NCI-H460 (cell line): ENCODE measurements at places on chromosomes 12 and 14.

- no peak for DNase-seq
These were observed 13.6 kb downstream of the SERPINA1 start for GRCh38 chr14:94374749-94375260.

- no peak for DNase-seq
These were observed 9.2 kb downstream of the PRPH start for GRCh38 chr12:49304161-49304560.

GRCh38 chr12:64890873-64891468 lies 66.5 kb downstream of the TBC1D30 start:
- peak; percentile 68 for DNase-seq

GRCh38 chr12:188910-189621 lies 24.9 kb downstream of the SLC6A12 start:
- peak; percentile 30 for DNase-seq

- DNase-seq = no peak
These were observed 534.1 kb downstream of the TMTC2 start for GRCh38 chr12:83220774-83221173.

GRCh38 chr14:59091976-59092375 lies 96.5 kb upstream of the DAAM1 start:
- DNase-seq = no peak

GRCh38 chr14:100844846-100845245 lies 18.9 kb downstream of the MEG3 start:
- no peak for DNase-seq

DNA sequence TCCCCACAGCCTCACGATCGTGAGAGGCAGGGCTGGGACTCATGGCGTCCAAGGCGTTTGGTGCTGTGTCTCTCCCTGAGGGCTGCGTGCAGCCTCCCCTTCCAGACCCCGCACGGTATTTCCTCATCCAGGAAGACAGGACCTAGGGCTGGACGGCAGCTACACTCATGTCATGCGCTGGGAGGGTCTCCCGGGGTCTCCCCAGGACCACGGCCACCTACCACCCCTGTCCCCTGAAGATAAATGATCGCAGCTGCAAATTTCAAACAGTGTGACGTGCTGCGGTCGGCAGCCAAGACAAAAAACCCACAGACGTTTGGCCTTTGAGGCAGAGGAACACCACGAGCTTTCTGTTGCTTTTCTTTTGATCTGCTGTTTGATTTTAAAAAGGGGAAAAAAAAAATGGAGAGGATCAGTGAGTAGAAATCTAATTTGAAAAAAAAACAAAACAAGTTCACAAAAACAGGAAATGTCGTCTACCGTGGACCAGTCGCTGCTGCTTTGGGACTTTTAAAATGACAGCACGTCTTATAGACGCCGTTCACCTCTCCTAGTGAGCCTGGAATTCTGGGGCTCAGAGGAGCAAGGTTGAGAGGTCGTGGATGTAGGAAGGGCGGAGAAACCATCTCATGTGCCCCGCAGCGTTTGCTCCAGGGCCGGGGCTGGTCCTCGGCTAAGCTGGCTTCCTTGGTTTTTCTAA lies 237.6 kb downstream of the SLC41A2 start:
- DNase-seq = no peak

GRCh38 chr14:20719777-20720176 lies 25.9 kb upstream of the EDDM3A start:
- no peak for DNase-seq

DNA sequence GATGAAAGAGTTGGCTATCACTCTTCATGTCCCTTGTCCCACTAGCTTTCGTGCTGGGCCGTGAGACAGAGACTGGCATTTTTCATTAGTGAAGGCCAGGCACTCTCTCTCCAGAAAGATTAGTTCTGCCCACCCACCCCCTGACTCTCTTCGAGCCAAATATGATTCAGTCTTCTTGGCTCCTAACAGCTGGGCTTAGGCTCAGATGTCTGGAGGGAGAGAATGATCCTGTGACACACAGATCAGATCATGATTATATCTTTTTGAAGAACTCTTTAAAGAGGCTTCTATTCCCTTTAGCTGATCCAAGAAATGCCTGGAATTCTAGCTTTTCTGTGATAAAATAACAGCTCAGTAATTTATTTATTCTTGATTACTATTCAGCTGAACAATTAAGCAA lies 5.2 kb upstream of the GNG2 start:
- DNase-seq = no peak

DNA sequence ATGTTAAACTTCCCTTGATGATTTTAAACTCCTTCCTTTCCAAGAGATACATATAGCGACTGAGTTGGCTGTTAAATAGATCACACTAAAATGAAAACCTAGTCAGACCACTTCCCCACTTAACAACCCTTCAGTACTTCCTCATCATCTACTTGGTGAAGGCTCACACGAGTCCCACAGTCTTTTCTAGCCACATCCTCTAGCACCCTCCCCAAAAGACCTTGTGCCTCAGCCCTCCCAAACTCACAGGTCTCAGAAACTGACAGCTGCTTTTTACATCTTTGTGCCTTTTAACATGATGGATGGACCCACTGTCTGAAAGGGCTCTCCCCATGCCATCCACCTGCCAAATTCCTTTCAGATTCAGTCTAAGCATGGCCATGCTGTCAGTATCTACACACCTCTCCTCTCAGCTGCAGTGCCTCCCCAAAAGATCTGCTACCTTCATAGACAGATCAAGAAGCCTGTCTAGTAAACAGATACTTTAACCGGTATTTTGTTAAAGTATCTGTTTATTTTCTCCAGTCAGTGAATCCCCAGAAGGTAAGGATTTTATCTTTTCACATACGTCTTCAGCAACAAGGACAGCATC lies 65.1 kb upstream of the GPHB5 start:
- DNase-seq = no peak

- no peak for DNase-seq
These were observed 19.4 kb downstream of the NAV3 start for GRCh38 chr12:77850129-77850528.

DNA sequence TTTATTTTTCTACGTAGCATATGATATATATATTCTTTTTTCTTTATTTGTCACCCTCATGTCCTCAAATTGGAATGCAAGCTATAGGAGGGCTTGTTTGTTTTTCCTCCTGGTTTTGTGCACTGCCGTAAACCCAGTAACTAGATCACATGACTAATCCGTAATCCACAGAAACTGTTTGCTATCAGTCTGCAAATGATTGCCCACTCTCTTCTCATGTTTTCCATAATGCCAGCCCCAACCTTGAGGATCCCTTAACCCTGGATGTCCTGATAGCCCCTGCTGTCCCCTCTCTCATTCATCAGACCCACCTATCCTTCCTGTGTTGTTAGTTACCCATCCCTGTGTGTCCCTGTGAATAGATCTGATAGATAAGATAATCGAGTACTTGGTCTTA lies 94.0 kb downstream of the TSPAN9 start:
- DNase-seq = no peak

DNA sequence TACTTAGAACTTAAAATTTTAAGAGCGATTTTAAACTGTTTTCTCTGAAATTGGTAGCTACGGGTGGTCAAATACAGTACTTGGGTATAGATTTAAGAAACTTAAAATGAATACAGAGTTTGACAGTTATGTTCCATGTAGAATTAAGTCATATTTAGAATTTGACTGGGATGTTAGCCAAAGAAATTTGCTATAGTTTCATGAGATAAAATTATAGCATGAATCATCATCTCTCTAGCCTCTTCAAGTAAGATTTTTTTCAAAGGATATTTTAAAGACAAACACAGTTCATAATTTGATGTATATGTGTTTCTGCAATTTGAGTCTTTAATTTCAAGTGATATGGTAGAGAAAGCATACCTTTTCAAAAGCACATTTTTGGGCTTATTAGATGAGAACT lies 41.0 kb downstream of the ZCRB1 start:
- DNase-seq = no peak

DNA sequence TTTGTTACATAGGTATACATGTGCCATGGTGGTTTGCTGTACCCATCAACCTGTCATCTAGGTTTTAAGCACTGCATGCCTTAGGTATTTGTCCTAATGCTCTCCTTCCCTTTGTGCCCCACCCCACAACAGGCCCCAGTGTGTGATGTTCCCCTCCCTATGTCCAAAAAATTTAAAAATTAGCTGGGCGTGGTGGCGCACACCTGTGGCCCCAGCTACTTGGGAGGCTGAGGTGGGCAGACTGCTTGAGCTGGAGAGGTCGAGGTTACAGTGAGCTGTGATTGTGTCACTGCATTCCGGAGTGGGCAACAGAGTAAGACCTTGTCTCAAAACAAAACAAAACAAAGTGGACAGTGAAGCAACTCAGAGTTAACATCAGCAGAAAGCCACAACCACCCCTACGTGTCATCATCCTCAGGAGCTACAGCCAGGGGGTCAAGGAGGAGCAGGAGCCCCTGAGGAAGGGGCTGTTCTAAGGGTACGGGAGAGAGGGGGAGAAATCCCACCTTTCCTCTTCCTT lies 36.8 kb upstream of the SGPP1 start:
- no peak for DNase-seq

GRCh38 chr12:78306236-78306635 lies 475.5 kb downstream of the NAV3 start:
- no peak for DNase-seq

- no peak for DNase-seq
These were observed 244.7 kb downstream of the KCNH5 start for GRCh38 chr14:62800577-62800976.

DNA sequence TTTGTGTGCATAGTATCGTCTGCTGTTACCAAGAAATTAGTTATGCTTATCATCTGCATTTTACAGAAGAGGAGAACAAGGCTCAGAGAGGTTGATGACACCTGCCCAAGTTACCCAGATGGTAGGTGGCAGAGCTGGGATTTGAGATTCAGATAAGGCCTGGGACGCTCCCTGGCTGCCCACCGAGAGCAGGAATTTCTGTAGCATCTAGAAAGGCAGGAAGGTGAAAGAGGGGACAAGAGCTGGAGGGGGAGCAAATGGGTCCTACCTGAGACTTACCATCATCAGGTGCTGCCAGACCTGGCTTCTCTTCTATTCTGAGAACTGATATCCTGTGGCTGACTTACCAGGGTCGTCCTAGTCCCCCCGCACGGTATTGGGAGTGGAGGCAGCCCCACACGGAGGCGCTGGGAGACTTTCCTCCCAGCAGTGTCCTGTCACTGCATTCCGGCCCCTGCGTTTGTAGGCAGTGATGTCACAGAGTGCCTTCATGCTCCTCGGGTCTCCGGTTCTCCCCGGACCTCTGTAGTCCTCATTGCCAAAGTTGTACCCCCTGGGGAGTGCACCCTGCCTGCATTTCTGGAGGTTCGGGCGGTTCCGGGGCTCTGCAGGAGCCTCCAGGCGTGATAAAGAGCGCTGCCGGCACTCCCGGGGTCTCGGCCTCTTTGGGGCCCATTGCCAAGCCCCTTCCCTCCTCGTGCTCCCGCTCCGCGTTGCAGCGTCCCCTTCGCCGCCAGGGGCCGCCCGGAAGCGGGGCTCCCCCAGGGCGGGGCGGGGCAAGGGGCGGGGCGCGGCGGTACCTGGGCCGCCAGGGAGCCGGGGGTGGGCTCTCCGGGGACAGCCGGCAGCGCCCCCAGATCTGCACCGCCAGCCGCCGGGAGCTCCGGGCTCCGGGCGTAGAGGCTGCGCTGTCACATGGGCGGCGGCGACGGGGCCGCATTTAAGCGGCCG lies at the start of gene CABP1:
CABP1 (plus strand) TSS at position 856 of the 951 bp plus-strand sequence; CDS start at position 916, 60 bp downstream.
- no peak for DNase-seq

GRCh38 chr14:30799933-30800332 lies 74.4 kb upstream of the COCH start:
- no peak for DNase-seq

- DNase-seq = no peak
These were observed 338.1 kb downstream of the CACNA1C start for GRCh38 chr12:2390850-2391390.
